Liver (tissue), 10 donors: ENCODE measurements at places on chromosomes 7 and 10. TPM values are rescaled to one million over a fixed set of nuclear protein-coding genes. Genes with fewer than 3 reads are reported as not detected.

GRCh38 chr10:25061711-25062449, 45.5 kb downstream of the THNSL1 start:
- no peak for DNase-seq

- no peak for DNase-seq
These were observed 882.9 kb downstream of the NRG3 start for GRCh38 chr10:82757901-82758300.

DNA sequence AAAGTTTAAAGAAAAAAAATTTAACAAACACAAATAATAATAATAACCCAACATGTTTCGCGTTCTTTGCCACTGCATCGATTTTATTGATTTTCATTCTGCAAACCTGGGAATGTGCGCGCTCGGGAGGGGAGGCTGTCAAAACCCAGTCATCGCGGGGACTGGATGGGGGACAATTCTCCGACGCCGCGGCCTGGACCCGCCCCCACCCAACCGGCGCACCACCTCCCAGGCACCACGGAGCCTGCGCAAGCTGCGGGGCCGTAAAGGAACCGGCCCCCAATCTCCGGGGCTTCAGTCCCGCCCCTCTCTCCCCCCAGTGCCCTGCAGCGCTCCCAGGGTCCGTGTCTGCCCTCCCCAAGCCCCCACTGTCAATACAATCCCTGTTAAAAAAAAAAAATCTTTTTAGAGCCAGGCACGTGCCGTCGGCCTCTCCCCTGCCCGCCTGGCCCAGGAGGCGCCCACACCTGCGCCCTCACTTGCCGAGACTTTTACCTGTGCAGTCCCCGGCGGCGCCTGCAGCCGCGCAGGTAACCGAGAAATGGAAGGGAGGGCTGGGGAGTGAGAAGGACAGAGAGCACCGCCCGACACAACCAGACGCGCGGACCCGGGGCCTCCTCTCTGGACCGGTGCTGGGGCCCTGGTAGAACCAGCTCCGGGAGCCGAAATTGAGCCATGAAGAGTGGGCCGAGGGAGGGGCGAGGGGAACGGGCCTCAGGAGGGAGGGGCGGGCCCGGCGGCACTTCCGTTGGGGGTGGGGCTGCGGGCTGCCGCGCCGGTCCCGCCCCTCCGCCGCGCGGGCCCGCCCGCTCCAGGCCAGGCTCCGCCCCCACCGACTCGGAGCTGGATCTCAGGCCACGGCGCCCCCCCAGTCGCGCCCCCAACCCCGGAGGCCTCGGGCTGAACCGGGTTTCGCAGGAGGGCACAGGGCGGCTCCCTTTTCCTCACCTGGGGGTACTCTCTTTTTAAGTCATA, 7.6 kb upstream of the ZNF503 start:
- DNase-seq = peak; percentile 67

The SEMA4G gene
- 13.9 TPM for total RNA-seq

The FGFR2 gene
- 50.6 TPM for total RNA-seq

GRCh38 chr10:52454491-52454890, 140.4 kb downstream of the DKK1 start:
- no peak for DNase-seq

GRCh38 chr10:93547522-93547921, 18.9 kb upstream of the FFAR4 start:
- no peak for DNase-seq

GRCh38 chr7:2544541-2545188, 10.7 kb downstream of the BRAT1 start:
- no peak for DNase-seq

- DNase-seq = no peak
These were observed 161.2 kb downstream of the DGKI start for GRCh38 chr7:137685433-137686164.

GRCh38 chr10:96097865-96098264, 32.2 kb upstream of the ZNF518A start:
- DNase-seq = no peak

DNA sequence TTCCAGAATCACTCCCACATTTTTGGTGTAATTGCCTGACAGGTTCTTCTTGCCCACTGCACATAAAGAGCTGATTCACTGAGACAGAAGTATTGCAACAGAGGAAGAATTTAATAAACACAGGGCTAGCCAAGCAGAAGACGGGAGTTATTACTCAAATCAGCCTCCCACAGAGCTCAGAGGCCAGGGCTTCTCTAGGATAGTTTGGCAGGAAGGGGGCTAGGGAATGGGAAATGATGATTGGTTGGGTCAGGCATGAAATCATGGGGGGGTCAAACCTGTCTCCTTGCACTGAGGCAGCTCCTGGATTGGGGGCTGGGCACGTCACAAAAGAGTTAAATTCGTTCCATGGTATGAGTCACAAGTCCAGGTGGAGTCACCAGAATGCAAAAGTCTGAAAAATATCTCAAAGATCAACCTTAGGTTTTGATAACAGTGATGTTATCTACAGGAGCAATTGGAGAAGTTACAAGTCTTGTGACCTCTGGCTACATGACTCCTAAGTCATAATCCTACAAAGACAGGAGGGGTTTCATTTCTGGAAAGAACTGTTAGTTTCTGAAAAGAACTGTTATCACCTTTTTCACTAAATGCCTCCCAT, 30.2 kb upstream of the ERCC6 start:
- no peak for DNase-seq
